Activated naive CD8-positive, alpha-beta T cell treated with anti-CD3 and anti-CD28 coated beads, Interleukin-2, amount 10 ng/mL, durations not matched to agents 7 days and 5 days (primary cell): ENCODE measurements at places on chromosomes 7 and 10.
A peak's percentile ranks its signal among the peaks of the same experiment; 100 is the strongest.

DNA sequence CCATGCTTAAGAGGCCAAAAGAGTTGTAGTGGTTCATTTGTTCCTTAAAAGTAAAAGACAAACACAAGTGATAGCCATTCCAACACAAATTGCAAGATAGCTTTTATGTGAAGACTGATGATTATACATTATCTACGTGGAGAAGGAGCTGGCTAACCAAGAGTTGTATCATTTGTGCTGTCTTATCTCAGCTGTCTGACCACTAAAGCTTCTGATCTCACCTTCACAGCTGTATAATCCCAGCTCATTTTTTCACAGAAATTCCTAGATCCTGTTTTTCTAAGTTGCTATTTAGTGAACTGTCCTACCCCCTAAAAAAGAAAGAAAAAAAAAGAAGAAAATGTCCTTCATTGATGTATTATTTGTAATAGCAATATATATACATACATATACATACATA lies 9.8 kb downstream of the USP6NL start:
- no peak for DNase-seq

GRCh38 chr10:121838931-121839330 lies 88.9 kb downstream of the ATE1 start:
- DNase-seq: no peak

DNA sequence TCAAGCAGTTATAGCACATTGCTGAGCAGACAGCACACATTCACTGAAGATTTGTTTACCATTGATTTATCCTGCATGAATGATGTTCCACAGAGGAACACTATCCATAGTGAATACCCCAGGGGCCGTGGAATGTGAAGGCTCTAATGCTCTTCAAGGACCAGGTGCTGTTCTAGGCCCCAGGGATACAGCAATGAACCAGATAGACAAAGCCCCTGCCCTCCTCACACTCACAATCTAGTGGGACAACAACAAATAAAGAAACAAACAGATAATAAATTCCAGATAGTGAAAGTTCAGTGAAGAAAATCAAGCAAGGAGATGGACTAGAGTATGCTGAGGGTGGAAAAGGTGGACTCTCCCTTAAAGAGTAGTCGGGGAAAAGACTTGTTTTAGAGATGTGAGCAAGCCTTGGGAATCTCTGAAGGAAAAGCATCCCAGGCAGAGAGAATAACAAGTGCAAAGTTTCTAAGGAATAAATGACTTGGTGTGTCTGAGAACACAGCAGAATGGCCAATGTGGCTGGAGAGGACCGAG lies 117.7 kb downstream of the CCDC71L start:
- no peak for DNase-seq

GRCh38 chr10:86266446-86267242 lies 100.0 kb downstream of the GRID1 start:
- DNase-seq: no peak

GRCh38 chr7:149704507-149704906 lies 68.9 kb downstream of the ZNF467 start:
- DNase-seq: no peak

GRCh38 chr7:77548206-77548605 lies 11.1 kb downstream of the PTPN12 start:
- DNase-seq: no peak

DNA sequence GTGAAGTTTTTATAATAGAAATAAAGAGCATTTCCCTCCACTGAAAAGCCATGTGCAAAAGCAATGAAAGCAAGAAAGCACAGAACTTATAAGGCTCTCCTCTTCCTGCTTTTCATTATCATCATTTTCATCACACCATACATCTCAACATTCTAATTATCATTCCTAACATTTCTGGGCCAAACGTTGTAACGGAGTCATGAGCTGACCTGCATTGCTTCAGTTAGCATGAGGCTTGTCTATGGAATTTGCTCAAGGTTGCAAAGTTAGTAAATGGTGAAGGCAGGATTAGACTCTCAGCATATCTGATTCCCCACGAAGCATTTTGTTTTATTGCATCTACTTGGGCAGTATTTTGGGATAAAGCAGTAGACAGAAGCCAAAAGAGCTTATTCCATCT lies 11.4 kb downstream of the SCIN start:
- no peak for DNase-seq

DNA sequence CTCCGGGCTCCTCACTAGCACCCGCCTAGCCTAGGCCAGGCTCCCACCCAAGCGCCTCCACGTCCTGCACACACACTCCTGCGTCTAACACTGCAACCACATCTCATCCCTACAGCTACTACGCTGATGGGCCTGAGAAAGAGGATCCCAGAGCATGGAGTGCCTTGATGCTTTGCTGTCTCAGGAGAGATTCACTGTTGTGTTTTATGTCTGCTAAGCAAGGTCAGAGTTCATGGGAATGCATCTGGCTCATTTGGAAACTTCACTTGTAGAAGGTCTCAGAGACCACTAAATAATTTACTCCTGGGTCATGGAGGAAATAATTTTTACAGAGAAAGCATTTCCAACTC lies 88.7 kb downstream of the SLIT1 start:
- no peak for DNase-seq

- DNase-seq: no peak
Measured at GRCh38 chr7:80921130-80921529, 2.3 kb upstream of the SEMA3C start.

DNA sequence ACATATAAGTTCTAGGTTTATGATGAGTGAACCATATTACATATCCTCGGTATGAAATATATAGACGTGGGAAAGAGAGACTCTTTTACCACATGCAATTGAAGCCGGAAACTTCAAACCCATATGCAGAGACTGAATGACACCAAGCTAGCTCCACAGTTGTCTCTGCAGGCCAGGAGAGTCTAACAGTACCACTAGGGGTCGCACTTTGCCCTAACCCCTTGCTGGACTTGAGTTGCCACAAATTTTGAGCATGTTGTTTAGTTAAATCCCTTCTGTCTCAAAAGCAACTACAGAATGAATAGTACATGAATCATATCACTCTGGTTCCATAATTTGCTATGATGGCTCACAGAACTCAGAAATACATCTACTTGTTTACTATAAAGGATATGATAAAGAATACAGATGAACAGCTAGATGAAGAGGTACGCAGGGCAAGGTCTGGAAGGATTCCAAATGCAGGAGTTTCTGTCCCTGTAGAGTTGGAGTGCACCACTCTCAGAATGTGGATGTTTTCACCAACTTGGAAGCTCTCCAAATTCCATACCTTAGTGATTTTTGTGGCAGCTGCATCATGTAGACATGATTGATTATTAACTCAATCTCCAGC lies 112.4 kb upstream of the YAE1 start:
- DNase-seq: peak; percentile 35

DNA sequence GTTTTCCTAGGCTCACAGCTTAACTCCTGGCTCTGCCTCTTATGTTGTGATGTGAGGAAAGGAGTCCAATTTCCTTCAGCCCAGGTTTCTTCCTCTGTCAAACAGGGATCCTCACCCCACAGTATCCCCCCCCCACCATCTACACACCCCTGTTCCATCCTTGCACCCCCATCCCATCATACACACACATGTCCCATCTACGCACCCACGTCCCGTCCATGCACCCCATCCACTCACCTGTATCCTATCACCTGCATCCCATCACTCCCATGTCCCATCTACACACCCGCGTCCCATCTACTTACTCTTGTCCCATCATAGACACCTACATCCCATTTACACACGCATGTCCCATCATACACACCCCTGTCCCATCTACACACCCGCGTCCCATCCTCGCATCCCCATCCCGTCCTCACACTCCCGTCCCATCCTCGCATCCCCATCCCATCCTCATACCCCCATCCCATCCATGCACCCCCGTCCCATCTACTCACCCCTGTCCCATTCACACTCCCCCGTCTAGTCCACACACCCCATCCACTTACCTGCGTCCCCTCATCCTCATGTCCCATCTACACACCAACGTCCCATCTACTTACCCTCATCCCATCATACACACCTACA lies 117.3 kb downstream of the TRRAP start:
- no peak for DNase-seq

GRCh38 chr7:39624442-39624807 lies 1.1 kb downstream of the RALA start:
- DNase-seq: no peak

GRCh38 chr10:19904202-19904661 lies 88.0 kb downstream of the PLXDC2 start:
- DNase-seq: no peak

GRCh38 chr7:1176891-1177373 lies 16.9 kb upstream of the ZFAND2A start:
- peak; percentile 89 for DNase-seq

DNA sequence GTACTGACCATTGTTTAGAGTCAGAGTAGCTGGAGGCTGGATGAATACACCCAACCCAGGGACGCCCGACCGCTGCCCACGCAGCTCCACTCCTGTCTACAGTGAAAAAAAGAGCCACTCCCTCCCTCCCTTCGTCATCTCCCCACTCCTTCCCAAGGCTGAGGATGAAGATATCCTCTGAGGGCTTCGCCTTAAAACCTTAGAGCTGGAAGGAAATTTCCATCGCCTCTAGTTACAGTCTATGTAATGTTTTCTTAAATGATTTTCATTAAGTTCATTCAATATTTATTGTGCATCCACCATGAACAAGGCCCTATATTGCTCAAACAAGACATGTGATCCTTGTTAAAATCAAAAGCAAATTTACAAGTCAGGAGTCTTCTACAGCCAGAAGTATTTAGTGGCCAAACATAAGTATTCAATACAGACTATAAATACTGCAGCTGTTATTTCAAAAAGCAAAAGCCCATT lies 11.3 kb upstream of the SLIT1 start:
- no peak for DNase-seq

DNA sequence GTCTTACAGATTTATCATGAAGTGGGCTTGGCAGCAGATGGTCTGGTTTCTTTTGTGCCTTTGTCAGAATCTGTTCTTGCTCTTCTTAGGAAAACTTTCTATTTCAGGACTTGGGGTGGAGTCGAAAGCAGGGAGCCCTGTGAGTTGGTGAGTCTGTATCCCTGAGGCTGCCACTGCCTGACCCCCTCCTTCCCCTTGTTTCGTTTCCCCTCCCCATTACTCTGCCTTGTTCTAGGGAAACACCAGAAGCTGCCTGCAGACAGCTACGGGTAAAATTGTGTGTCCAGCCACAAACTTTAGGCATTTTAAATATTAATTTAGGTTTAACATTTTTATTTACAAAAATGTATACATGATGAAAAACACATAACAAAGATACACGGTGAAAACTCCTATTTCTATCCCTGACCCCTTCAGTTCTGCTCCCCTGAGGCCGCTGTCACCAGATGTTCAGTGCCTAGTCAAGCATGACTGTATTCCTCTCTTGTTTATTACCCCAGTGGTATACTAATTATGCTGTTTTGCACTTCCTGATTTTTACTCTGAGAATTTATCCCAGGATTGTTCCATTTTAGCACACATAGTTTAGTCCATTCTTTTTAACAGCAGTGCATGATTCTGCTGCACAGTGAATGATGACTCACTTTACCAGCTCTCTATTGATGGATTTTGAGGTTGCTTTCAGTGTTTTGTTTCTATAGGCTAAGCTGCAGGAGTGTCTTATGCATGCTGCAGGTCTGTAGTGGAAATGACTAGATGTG lies 9.1 kb downstream of the TSPAN14 start:
- DNase-seq: no peak

DNA sequence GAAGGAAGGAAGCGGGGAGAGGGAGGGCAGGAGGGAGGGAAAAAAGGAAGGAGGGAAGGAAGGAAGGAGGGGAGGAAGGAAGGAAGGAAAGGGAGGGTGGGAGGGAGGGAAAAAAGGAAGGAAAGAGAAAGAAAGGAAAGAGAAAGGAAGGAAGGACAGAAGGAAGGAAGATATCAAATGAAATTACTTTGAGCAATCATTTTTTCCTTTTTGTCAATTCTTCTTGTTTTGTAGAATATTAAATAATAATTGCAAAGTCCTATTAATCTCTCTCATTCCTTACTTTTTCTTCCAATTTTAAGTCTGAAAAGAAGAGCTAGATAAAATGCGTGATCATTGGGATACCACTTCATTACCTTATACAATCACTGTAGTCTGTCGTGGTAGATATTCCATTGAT lies 117.5 kb downstream of the PLXDC2 start:
- DNase-seq: no peak

DNA sequence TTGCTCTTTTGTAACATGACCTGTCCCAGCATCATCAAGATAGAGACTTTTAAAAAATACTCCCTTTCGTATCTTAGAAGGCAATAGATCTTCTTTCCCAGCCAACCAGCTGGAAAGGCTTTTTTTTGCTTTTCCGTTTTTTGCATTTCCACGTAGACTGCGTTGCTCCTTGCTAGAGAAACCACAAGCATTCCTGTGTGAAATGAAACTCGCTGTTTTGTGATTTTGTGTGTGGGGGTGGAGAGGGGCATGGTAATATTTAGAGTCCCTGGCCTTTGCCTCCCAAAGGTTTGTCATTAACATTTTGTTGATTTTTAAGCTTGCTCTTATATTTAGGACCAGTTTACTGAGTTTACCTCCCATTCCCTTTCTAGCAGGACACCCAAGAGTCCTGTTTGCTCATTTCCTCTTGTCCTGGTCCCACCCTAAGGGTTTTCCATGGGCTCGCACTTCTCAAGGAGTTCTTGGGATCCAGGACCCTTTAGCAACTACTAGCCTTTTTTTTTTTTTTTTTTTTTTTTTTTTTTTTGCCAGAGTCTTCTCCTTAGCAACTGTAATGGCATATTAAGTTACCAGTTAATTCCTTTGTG lies 243.6 kb downstream of the BICC1 start:
- DNase-seq: no peak

GRCh38 chr7:150727381-150727780 lies 9.8 kb upstream of the GIMAP5 start:
- DNase-seq: no peak

DNA sequence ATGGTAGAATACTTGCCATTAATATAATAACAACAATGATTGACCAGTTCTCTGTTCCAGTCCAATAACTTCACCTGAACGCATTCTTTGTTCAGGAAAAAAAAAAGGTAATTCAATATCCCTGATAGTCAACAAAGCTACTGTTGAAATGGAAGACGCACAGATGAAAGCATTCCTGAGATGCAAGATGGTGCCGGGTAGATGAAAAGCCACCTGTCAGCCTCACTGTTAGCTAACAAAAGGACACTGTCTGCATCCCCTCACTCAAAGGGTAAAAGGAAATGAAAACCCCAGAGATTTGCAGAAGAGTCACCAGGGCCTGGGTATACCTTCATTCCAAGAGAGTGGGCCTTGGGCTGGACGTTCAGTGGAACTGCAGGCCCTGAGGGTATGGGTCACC lies 357.4 kb downstream of the PLXNA4 start:
- DNase-seq: no peak

- no peak for DNase-seq
Measured at GRCh38 chr7:105297985-105298384, 90.7 kb downstream of the SRPK2 start.

- DNase-seq: no peak
Measured at GRCh38 chr10:7610026-7610425, 56.7 kb downstream of the ITIH5 start.

- DNase-seq: no peak
Measured at GRCh38 chr10:114691442-114691941, 33.4 kb upstream of the ABLIM1 start.

- DNase-seq: no peak
Measured at GRCh38 chr10:51117053-51117660, 42.9 kb downstream of the PRKG1 start.
